ENCODE measurements at places on chromosomes 11 and 22.

- DNase-seq: no peak
Measured at GRCh38 chr11:120914601-120915000, 109.3 kb upstream of the TBCEL start.

GRCh38 chr11:71252269-71252769 is at the start of gene SHANK2:
Gene SHANK2, minus strand, starts transcription at chr11:71252577. Its CDS starts 105,251 bp downstream, at chr11:71147326.
- DNase-seq: no peak

DNA sequence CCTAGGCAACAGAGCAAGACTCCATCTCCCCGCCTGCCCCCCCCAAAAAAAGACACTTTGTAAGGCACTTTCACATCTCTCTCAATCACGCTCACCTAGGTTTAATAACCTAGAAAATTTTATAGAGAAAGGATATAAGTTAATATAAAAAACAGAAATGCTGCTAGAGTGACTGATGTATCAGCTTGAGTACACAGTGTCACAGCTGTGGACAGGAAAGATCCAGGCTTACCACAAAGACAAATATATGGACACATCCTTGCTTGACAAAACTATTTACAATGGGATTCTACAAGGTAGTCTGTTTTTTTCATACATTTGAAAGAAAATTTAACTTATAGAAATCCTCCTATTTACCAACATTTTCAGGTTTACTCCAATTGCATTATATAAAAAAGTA is 96.7 kb downstream of the ABTB2 start:
- DNase-seq: no peak

GRCh38 chr22:41508770-41509170 is 35.5 kb downstream of the POLR3H start:
- DNase-seq: no peak

GRCh38 chr22:29041408-29041807 is 20.2 kb downstream of the C22orf31 start:
- DNase-seq: no peak

GRCh38 chr11:68117853-68118470 is 3.2 kb downstream of the CHKA start:
- DNase-seq: no peak

DNA sequence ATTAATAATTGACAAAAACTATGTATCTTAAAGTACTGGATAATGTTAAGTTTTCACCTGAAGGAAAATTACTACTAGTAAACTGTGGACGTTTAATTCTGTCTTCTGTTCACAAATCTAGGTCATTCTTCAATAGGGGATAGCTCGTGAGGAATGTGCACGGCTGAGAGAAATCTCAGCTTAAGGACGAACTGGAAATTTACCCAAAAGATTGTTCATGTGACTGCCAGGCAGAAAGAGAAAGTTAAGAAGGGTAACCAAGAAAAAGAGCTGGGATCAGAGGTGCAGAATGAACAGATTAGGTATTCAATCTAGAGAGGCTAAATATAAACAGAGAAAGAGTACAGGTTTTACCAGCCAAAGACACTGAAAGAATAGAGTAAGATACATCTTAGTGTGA is 245.3 kb downstream of the CASP12 start:
- no peak for DNase-seq

DNA sequence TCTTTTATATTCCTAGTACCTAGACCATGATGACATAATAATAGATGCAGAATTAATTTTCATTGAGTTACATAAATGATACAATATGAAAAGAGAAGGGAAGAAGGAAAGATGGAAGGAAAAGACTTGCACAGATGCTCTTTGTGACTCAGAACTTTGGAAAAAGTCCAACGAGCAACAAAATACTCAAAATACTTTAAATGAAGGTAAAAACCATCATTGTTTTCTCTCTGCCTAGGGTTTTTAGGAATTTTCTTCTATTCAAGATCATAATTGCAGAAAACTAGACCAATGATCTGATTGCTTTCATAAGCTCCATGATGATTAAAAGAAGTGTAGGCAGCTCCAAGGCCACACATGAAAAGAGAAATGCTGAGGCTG is 276.9 kb downstream of the KIRREL3 start:
- no peak for DNase-seq

GRCh38 chr11:74683279-74683871 is 47.9 kb downstream of the CHRDL2 start:
- DNase-seq: no peak

DNA sequence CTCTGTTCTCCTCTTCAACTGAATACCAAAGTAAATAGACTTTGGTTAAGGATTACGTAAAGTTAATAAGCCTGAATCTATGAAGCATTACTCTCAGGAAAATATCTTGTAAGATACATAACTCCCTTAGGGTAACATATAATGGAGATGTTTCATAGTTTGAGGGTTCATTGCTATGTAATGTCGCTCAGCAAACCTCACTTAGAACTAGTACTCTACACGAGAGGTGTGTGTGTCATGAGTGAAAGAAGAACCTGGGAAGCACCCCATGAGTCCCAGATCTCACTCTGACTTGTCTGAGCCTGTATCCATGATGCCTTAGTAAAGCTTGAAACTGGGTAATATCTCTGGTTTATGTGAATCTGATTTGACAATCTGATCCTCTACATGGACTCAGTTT is 429.5 kb upstream of the ANO3 start:
- DNase-seq: no peak

DNA sequence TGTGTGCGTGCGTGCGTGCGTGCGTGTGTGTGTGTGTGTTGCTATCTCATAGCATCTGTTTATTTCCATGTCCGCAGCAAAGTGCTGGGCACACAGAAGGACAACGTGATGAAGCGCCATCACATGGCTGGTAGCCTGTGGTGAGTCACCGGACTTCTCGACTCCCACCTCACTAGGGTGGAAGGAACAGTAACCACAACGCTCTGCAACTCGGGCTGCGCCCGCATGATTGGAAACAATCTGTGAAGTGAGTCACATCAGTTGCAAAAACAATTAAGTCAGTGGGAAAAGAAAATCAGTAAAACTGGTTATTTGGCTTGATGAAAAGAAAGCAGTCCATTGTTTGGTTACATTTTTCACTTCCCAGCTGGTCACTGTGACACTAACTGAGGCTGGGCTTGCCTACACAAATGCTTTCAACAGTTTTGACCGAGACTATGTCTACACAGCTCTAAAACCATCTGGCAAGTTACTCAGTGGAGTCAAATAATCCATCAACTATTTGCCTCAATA is 437.3 kb upstream of the CADM1 start:
- no peak for DNase-seq

DNA sequence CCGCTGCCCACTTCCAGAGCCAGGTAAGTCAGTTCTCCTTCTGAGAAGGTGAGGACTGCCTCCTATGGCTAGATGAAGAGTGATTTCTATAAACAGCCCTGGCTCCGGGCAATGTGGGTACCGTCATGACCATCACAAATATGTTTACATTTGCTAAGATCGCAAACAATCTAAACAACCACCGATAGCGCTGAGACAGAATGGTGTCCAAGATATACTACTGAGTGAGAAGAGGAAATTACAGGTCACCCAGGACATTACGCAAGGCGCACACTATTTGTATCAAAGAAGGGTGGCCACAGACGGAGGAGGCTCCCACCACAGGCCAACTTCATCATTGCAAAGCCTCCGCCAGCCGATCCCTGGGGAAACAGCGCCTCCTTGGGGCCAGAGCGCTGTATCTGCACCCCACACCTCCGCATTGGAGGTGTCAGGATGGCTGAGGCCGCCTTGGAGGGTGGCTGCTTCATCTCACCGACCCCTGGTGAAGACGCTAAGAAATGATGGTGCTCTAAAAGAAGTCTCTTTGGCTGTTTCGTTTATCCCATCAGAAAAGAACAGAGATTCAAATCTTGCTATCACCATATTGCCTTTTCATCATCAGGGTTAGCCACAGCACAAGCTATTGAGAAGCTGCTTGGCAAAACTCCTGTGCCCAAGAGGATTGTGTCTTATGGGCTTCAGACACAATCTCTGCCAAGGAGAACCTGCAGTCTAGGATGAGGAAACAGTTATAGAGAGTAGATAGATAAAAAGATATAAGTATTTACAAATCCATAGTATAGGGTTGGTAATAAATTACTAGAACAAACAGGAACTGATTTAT is 12.3 kb upstream of the ASRGL1 start:
- DNase-seq: peak; percentile 77

- DNase-seq: no peak
Measured at GRCh38 chr22:46573781-46574437, 36.5 kb upstream of the CELSR1 start.

DNA sequence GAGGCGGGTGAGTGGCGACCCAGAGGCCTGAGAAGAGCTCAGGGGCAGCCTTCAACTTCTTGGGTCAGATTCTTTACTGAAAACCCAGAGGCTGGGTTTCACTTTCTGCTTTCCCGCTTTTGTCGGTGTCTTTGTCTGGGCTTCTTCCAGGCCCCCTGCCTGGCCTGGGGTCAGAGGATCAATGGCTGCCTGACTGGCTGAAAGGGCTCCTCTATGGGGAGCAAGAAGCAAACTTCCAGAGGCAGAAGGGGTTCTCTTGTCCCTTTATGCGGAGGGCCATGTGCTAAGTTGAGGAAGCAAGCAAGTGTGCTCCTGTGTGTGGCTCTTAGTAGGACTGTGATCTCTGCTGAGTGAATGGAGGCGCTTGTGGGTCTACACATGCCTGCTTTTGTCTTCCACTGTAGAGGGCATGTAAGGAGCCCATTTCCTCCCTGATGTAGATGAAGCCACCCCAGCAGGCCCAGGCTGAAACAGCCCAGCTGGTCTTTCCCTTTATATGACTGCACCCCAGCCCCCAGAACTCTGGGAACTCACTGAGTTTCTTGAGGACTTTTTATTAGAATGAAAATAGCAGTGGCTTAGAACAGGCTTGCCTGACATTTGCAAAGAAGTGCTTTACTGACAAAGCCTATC is 1.0 kb upstream of the PKNOX2 start:
- DNase-seq: no peak

- DNase-seq: no peak
Measured at GRCh38 chr11:37560346-37560745, 962.3 kb upstream of the RAG2 start.

DNA sequence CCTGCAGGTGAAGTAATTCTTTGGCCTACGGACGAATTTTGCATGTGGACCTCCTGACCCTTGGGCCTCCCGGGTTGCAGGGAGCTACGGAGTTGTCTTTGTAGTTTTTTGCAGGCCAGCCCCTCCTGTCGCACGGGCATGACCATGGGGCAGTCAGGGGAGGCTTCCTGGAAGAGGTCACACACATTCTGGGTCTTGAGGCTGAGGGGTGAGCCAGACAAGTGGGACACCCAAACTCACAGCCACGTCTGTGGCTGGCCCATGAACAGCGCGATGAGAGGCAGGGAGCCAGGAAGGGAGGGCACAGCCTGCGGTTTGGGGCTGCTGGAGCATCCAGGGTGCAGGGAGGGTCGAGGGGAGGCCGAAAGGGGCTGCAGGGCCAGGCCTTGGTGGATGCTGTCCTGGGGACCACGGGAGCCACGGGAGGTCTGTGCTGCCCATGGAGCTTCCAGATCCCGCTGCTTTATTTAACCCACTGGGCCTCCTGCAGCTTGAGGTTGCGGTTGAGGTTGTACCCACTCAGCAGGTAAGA is 78.9 kb downstream of the FBLN1 start:
- no peak for DNase-seq

DNA sequence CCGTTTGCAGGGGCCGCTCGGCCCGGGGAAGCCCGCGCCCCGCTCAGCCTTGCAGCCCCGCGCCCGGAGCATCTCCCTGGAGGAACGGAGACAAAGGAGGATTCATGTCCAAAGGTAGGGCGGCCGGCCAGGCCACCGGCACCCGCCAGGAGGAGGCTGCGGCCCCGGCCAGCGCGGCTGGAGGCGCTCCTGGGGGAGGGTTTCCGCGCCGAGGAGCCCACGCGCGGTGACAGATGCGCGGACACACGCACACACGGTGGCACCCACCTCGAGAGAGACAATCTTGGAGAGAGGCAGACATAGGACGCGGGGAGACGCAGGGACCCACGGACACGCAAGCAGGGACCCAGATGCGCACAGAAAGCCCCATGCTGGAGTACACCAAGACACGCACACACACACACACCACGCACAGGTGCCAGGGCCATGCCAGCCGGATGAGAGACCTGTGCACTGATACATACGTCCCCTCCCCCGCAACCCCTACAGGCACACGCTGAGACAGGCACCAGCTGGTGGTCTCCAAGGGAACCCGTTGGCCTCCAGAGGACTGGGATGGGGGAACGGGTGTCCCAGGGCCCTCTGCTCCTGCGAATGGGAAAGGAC is 7.8 kb downstream of the SEPTIN3 start:
- no peak for DNase-seq

- DNase-seq: peak; percentile 69
Measured at GRCh38 chr11:7688238-7688826, 15.0 kb upstream of the CYB5R2 start.

GRCh38 chr22:17808693-17809403 is 34.6 kb upstream of the BID start:
- DNase-seq: no peak

GRCh38 chr22:47556473-47556872 is 794.0 kb downstream of the TBC1D22A start:
- DNase-seq: no peak

DNA sequence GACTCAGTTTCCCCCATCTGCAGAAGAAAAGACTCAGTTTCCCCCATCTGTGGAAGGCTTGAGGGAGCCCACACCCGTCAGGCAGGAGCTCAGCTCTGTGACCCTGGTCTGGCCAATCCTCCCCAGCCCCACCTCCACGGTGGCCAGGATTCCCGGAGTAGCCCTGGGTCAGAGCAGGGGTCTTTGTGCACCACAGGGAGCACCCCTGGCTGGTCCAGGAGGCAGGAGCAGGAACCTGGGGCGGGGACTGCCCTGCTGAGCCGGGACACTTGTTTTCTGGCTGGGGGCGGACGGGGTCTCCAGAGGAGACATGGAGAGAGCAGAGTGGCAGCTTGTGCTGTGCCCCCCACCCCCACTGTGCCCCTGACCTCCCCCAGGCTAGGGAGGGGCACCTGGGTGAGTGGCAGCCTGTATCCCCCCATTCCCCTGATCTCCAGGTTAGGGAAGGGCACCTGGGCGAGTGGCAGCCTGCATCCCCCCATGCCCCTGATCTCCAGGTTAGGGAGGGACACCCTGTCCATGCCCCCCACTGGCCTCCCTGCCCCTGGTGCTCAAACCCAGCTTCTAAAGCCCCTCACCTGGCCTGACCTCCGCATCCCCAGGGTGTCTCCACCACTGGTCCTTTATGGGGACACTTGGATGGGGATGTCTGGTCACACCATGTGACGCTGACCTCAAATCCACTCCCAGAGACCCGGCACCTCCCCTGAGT is 18.8 kb downstream of the IL17REL start:
- DNase-seq: no peak

DNA sequence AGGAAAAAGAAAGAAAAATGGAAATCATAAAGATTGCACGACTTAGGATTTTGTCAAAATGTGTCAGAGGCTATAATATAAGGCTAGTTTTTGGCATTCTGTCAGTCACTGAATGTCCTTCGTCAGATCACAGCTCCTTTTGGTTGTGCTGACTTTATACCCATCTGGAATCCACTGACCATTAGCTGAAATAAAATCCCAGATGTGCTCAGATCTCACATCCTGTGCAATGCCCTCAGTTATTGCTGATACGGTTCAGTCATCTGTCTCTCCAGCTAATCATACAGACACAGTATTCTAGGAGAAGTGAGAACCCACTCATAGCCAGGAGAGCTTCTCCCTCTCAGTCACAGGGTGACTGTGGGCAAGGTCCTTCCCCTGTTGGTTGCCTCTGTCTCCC is 11.5 kb downstream of the CD44 start:
- no peak for DNase-seq

All from NAMALWA (cell line).